Memory B cell (primary cell): ENCODE measurements at places on chromosomes 16 and 17.

DNA sequence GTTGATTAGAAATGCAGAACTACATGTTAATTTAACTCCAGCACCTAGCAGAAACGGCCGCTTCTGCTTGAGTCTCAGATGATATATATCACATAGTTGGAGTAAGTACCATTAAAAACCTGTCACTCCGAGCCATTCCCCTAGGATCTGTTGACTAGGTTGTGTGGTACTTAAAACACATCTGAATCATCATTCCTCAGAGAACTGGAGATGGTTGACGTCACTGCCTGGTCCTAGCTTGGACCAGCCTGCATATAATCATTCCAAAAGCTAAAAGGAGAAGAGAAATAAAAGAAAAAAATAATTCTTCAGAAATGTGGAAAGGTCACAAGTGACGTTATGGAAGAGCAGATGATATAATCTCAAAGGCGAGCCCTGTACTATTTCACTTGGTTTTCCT, 31.3 kb upstream of the RASL10B start:
- DNase-seq, result no peak

DNA sequence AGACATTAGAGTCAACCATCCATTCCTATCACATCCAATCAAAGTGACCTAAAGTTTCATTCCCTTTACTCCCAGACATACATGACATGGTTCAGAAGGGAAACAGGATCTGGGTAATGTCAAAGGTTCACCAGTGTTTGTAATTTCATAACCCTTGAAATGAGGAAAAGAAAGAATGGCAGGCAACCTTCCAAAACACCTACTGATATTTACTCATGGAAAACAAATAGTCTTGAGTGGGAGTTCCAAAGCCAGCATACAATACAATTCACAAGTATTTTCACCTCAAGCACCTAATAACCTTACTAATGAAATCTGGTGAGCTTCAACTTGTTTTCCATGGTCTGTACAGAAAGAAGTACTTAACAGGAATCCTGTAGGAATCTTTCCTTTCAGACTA, 72.5 kb upstream of the AXIN2 start:
- DNase-seq, result no peak

- no peak for DNase-seq
Observed at GRCh38 chr17:68993112-68993511, 37.9 kb upstream of the ABCA8 start.

DNA sequence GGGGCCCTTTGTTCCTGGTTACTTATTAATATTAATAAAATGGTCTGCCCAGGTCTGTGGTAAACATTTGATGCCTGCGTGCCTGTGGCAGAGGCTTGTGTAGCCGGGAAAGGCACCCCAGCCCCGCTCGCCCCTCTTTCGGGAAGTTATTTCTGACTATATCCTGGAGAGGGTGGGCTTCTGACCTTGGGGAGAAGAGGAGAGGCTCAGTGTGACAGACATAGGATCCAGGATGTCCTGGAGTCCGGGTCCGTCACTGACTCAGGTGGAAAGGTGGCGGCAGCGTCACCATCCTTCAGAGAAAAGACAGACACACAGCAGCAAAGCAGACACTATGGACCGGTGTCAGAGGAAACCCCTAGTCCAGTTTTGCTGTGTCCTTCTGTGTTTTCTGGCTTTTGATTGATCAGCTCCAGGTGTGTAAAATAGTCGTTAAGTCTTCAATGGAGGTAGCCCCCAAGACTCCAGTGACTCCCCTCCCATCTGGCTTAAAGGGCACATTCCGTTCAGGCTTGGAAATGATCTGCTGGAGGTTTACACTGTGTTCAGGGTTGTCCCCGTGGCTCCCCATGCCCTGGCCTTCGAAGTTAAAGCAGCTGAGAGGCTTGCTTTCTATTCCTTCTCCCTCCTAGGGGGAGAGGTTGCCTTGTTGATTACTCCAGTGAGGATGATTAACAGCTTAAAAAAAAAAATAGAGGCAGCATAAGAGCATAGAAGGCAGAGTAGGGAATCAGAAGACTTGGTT, 81.6 kb downstream of the CCDC182 start:
- no peak for DNase-seq

DNA sequence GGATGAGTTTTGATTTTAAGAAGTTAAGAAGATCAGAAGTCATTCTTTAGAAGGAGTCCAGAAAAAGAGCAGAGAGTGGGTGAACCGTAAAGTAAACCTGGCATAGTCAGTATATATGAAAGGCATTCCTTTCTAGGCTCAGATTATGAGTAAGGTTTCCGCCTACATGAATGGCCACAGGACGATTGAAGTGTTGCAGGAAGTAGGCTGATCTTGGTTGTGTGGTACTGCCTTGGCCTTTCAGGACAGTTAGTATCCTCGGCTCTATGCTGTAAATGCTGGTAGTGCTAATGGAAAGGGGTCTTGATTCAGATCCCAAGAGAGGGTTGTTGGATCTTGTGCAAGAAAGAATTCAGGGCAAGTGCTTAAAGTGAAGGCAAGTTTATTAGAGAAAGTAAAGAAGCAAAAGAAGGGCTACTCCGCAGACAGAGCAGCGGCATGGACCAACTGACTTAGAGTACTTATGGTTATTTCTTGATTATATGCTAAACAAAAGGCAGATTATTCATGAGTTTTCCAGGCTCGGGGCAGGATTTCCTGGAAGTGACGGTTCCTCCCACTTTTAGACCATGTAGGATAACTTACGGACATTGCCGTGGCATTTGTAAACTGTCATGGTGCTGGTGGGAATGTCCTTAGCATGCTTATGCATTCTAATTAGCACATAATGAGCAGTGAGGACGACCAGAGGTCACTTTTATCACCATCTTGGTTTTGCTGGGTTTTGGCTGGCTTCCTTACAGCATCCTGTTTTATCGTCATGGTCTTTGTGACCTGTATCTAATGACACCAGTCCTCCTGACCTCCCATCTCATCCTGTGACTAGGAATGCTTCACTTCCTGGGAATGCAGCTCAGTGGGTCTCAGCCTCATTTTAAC, 164.8 kb downstream of the SNX29 start:
- DNase-seq, result no peak

DNA sequence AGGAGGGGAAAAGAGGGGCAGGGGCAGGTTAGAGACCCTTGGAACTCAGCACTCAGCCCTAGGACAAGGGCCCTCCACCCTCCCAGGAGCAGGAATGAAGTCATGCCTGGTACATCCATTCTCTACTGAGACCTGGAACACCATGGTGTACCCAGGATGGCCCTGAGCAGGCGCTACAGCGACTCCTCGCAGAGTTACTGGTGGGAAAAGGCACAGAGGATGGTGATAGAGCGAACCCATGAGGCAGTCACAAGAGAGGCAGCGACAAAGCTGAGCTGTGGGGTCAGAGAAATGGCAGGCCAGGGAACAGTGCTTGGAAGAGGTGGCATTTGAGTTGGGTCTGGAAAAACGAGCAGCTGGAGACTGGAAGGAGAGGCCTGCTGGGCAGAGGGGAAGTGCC, 37.5 kb downstream of the SRCIN1 start:
- no peak for DNase-seq

GRCh38 chr17:78252111-78252634, 20.7 kb downstream of the TMEM235 start:
- peak; percentile 55 for DNase-seq

GRCh38 chr17:39538866-39539265, 68.9 kb downstream of the NEUROD2 start:
- no peak for DNase-seq

DNA sequence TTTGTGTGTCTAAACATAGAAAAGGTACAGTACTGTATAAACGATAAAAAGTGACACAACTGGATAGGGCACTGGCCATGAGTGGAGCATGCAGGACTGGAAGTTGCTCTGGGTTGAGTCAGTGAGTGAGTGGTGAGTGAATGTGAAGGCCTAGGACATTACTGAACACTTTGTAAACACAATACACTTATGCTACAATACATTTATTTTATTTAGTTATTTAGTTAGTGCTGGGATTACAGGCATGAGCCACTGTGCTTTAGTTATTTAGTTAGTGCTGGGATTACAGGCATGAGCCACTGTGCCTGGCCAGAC, 4.6 kb downstream of the CFAP20 start:
- no peak for DNase-seq

DNA sequence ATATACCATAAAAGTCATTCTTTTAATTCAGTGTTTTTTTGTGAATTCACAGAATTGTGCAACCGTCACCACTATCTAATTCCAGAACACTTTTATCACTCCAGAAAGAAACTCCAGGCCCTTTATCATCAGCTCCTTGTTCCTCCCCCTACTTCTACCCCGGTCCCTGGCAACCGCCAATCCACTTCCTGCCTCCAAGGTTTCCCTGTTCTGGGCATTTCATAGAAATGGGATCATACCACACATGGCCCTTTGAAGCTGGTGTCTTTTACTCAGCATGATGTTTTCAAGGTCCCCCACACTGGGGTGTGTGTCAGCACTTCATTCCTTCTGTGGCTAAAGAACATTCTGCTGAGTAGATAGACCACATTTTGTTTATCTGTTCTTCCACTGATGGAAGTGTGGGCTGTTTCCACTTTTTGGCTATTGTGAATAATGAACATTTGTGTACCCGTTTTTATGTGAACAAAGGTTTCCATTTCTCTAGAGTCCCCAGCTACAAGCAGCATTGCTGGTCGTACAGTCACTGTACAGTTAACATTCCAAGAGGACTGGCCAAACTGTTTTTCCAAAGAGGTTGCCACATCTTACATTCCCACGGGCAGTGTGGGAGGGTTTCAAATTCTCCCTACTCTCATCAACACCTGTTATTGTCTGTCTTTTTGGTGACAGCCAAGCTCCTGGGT, 75.8 kb upstream of the ZNF469 start:
- no peak for DNase-seq

DNA sequence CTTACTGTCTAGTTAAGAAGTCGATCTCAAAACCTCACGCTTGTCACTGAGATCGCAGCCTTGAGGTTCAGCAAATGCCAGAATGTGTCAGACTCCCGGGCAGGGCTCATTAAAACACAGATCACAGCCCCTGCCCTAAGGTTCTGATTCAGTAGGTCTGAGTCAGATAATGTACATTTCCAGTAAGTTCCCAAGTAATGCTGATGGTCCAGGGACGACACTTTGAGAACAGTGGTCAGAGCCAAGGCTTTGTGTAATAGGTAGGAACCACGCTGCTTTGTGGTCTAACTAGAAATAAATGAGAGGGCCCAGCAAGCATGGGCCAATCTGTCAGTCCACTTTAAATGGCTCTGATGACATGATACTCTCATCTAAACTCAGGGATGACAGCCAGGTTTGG, 228.6 kb downstream of the ZFHX3 start:
- no peak for DNase-seq

GRCh38 chr17:75625813-75626486, 7.3 kb upstream of the SMIM5 start:
- peak; percentile 18 for DNase-seq

- DNase-seq, result no peak
Observed at GRCh38 chr17:66734186-66734943, 100.6 kb upstream of the CACNG5 start.

DNA sequence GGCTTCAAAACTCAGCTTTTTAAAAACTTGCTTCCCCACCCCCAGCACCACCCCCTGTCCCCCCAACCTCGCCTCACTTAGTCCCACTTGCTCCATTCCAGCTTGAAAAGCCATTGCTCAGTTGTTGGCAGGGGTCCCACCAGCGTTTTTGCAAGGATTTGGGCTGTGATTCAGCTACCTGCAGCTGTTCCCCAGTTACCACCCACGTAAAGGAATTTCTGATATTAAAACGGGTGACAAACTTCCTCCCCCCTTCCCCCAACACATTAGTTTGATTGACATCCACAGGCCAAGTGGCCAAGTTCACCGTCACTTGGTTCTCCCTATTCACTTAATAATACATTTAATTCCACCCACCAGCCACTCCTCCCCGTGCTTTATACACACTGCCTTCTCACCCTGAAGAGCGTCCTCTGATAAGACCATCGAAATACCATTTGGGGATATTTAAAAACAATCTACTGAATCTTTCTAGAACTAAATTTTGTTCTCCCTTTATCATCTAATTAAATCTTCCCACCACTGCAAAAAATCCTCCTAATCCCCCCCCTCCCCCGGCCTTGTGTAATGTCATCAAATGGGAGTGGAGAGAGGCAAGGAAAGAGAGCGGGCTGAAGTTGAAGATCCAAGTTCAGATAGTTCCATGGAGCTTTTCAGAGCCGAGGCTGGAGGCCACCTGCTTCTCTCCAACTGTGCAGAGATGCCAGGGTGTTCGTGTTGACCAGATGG, 55.1 kb downstream of the SOX9 start:
- no peak for DNase-seq

DNA sequence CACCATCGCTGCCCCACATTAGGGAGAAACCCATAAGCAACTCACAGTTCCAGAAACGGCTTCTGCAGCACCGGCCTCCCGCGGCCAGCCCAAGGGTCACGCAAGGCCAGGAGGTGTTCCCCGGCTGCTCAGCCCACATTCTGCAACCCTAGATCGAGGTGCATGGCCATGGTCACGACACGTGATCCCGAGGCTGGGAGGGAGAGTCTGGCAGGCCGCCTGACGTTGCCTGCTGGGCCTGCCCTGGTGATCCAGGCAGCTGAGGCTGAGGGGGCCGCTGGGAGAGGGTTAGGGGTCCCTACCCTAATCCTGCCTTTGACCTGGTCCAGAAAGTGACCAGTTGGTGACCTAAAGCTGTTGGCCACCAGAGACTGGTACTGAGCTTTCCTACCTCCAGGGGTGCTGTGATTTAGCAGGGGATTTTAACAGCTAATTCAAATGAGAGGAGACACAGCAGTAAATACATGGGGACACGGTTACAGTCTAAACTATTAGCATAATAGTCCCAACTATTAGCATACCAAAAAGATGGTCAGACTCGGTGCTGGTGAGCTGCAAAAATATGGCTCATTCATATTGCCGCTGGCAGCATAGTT, 97.4 kb upstream of the CIBAR2 start:
- no peak for DNase-seq

DNA sequence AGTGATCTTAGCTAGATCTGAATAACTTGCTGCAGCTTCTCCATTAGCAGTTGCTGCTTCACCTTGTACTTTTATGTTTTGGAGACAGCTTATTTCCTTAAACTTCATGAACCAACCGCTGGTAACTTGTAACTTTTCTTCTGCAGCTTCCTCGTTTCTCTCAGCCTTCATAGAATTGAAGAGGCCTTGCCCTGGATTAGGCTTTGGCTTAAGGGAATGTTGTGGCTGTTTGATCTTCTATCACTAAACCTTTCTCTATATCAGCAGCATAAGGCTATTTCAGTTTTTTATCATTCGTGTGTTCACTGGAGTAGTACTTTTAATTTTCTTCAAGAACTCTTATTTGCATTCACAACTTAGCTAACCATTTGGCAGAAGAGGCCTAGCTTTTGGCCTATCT, 21.5 kb upstream of the TMEM92 start:
- no peak for DNase-seq
